Tibial nerve (tissue), 4 donors: ENCODE measurements at places on chromosomes 5 and 9. TPM values are rescaled to one million over a fixed set of nuclear protein-coding genes. Genes with fewer than 3 reads are reported as not detected.

DNA sequence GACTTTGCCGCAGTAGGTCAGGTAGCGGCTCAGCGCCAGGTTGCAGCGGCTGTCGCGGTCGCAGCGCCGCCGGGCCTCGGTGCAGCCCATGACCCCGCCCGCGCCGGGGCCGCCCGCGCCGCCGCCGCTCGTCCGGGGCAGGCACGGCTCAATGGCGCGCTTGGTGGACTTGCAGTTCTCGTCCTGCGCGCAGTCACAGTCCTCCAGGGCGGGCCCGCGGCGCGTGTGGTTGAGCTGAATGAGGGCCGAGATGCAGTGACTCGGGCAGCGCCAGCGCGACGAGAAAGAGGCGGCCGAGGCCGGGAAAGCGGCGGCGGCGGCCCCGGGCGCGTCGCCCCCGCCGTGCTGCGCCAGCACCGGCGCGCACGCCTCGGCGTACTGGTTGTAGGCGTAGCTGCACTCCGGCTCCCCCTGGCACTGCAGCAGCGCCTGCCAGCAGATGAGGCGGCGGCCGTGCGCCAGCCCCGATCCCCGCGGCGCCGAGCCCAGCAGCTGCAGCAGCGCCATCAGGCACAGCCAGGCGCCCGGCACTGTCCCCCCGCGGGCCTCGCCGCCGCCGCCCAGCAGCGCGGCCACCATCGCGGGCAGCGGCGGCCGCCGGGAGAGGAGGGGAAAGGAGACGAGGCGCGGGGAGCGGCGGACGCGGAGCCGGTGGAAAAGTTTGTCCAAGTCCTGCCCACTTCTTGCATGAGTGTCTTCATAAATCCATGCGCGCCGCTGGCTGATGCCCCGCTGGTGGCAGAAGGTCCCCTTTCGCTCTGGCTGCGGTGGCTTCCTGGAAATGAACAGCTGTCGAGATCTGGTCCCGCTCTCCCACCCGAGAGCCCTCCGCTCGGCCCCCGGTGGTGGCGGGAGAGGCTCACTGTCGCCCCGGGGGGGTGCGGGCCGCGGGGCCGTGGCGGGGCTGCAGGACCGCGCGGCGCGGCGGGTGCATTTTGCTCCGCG lies 833 bp downstream of the GAS1 start:
- DNase-seq, result peak; percentile 55
- H3K4me1 ChIP-seq, result peaks cover 6% of the 10 kb centered on the region
- H3K4me3 ChIP-seq, result peak overlapping the region; percentile 73

DNA sequence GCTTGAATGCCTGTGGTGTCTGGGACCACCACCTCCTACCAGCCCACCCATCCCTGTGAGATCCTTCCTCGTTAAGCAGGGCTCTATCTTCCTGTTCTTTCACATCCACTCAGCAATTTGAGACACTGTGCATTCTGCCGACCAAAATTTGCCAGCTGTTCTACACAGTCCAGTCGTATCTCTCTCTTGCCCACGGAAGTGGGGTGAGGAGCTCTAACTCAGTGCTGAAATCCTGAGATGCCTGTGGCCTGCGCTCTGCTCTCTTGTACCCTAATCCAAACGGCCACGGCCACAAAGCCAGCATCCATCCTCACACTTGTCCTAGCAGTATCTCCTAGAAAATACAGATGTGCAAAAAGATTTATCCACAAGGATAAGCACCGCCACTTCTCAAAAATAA lies 97.9 kb downstream of the MVB12B start:
- no peaks in the 10 kb centered on the region for H3K27me3 ChIP-seq
- no peak overlapping the region for H3K4me3 ChIP-seq
- H3K4me1 ChIP-seq, result no peaks in the 10 kb centered on the region
- H3K36me3 ChIP-seq, result no peaks in the 10 kb centered on the region
- no peak for DNase-seq

DNA sequence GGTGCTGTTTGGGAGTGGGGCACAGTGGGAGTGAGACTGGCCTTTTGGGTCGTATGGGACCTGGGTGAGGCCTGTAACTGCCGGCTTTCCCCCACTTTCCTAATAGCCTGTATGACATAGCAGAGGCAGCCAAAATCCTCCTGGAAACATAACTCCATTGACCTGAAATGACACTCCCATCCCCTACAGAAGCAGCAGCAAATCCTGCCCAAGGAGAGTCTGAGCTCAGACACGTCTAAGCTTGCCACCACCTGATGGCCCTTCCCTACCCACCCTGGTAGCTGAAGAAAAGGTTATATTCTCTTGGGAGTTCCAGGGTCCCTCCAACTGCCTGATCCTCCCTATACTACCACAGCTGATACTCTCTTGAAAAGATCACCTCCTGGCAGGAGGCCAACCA lies 179.8 kb upstream of the ARRDC3 start:
- H3K27me3 ChIP-seq, result no peaks in the 10 kb centered on the region
- no peak overlapping the region for H3K27ac ChIP-seq
- no peaks in the 10 kb centered on the region for H3K36me3 ChIP-seq

GRCh38 chr9:72200452-72200851 lies 51.2 kb downstream of the GDA start:
- no peak overlapping the region for H3K27ac ChIP-seq
- no peaks in the 10 kb centered on the region for H3K4me1 ChIP-seq
- H3K4me3 ChIP-seq, result no peak overlapping the region
- H3K36me3 ChIP-seq, result no peaks in the 10 kb centered on the region
- no peaks in the 10 kb centered on the region for H3K27me3 ChIP-seq

GRCh38 chr5:169980418-169981053 lies at the start of gene INSYN2B:
TSS of gene INSYN2B (minus strand) at chr5:169980495. CDS start at chr5:169883898, 96,597 bp downstream.
- no peak within 1 kb of the TSS for H3K27ac ChIP-seq
- no peak within 1 kb of the TSS for H3K4me3 ChIP-seq
- peak; percentile 47 for DNase-seq
- no peaks in the 10 kb centered on the region for H3K36me3 ChIP-seq
- H3K27me3 ChIP-seq, result no peaks in the 10 kb centered on the region

GRCh38 chr9:113886026-113886369 lies 9.9 kb downstream of the ZNF618 start:
- no peaks in the 10 kb centered on the region for H3K27me3 ChIP-seq
- H3K36me3 ChIP-seq, result peaks cover 8% of the 10 kb centered on the region
- no peak for DNase-seq

- no peaks in the 10 kb centered on the region for H3K4me1 ChIP-seq
- no peak overlapping the region for H3K27ac ChIP-seq
- H3K36me3 ChIP-seq, result no peaks in the 10 kb centered on the region
Observed at GRCh38 chr5:89946508-89946907, 463.0 kb downstream of the CETN3 start.

- H3K4me1 ChIP-seq, result peaks cover 16% of the 10 kb centered on the region
- no peaks in the 10 kb centered on the region for H3K27me3 ChIP-seq
- H3K36me3 ChIP-seq, result no peaks in the 10 kb centered on the region
- no peak overlapping the region for H3K27ac ChIP-seq
- DNase-seq, result no peak
Observed at GRCh38 chr5:137220523-137220927, 278.6 kb downstream of the SPOCK1 start.

The ALDOB gene
- not detected for total RNA-seq

DNA sequence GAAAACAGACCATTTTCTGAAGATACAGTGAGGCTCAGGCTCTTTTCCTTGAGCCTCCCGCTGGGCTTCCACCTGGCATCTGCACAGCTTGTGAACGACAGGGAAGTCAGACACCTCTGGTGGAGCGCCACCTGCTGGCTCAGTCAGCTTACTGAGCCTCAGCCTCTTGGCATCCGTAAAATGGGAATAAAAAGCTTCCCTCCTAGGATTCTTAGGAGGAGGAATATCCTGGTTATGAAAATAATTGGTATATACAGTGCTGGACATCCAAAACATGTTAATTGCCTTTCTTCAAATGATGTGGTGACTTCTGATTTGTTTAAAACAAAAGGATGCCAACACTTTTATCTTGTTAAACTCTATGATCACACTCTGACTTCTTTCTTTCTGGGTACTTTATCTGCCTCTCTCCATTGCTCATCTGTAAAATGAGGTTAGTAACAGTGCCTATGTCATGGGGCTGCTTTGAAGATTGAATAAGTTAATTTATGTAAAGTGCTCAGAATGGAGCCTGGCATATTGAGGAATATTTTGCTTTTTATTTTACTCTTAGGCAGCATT lies 67.5 kb downstream of the MAMDC2 start:
- peaks cover 26% of the 10 kb centered on the region for H3K36me3 ChIP-seq
- H3K27ac ChIP-seq, result peak overlapping the region; percentile 40

The SLC1A1 gene
- total RNA-seq, result 4.9 TPM

The OR1J2 gene
- total RNA-seq, result not detected

The SLC9A3 gene
- total RNA-seq, result 32.7 TPM

DNA sequence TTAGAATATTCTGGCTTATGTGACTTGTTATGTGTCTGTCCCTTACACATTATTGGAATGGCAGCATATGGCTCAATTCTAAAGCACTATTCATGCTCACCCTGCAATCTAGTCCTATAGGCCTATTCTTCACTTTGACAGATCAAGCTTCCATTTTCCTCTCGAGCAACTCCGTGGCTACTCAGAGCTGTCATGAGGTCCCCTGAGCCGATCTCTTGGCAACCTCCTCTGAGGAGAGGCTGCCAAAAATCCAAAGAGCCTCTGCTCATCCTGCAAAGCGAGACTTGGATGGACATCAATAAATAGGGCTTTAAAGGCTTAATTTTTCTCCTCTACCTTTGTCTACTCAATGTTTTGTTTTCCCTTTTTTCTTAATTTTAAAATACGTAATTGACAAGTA lies 163.8 kb downstream of the GABRB2 start:
- DNase-seq, result no peak
- H3K4me3 ChIP-seq, result no peak overlapping the region
- H3K36me3 ChIP-seq, result no peaks in the 10 kb centered on the region
- no peaks in the 10 kb centered on the region for H3K27me3 ChIP-seq

GRCh38 chr9:16954040-16954439 lies 83.6 kb upstream of the BNC2 start:
- H3K27me3 ChIP-seq, result no peaks in the 10 kb centered on the region
- no peak overlapping the region for H3K27ac ChIP-seq
- H3K4me1 ChIP-seq, result no peaks in the 10 kb centered on the region
- H3K36me3 ChIP-seq, result no peaks in the 10 kb centered on the region
- no peak for DNase-seq

The PCDHA2 gene
- not detected for total RNA-seq

DNA sequence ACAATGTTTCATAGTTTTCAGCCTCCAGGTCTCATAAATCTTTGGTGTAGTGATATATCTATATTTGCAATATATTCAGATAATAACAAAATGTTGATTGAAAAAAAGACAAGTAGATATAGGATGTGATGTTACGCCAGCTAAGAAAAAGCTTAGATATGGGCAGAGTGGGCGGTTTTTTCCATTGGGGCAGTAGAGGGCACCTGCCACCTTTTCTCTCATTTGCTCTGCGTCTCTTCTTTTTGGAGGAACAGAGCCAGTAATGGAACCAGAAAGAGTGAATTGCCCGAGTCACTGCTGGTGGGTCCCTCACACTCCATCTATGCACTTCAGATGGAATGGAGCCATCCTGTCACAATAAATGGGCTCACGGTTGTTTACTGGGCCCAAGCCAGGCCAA lies 62.1 kb upstream of the FANCC start:
- no peaks in the 10 kb centered on the region for H3K36me3 ChIP-seq
- no peak overlapping the region for H3K4me3 ChIP-seq
- no peaks in the 10 kb centered on the region for H3K4me1 ChIP-seq
- no peak for DNase-seq
- H3K27ac ChIP-seq, result no peak overlapping the region

The CRHBP gene
- not detected for total RNA-seq

The SPATA31A7 gene
- total RNA-seq, result not detected

DNA sequence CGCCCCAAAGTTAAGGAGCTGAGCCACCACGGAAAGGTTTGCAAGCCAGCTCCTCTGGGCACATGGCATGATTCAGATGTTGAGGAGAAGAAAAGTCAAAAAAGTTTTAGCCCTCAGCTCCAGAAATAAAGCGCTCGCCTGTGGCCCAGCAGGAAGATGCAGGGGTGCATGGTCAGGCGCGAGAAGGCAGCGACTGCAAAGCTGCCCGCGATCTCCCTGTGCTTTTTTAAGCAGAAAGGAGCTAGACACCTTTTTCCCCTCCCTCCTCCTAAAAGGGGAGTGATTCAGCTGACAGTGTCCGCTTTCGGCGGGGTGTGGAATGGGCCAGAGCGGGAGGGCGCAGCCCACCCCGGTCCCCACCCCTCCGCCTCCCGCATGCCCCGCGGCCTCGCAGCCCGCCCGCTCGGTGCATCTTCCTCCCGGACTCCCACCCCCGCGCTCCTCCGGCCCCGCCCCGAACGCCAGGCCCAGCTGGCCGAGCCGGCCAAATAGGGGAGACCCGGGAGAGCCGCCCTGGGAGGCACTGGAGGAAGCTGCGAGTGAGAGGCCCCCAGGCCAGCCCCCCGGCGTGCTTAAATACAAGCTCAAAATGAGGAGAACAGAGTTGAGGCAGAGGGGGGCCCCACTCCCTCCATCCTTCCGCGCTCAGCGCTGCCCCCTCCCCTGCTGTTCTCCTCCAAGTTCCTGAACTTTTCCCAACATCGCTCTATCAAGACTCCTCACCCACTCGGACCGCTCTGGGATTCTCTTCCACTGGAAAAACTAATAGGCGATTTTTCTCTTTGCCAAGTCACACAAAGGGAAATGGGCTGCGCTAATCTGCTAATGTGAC lies at the start of gene ADAMTS12:
Gene ADAMTS12, minus strand, starts transcription at position 203 of the 832 bp plus-strand sequence. Its CDS starts 134 bp downstream, at position 69.
- H3K36me3 ChIP-seq, result no peaks in the 10 kb centered on the region
- H3K4me3 ChIP-seq, result peak within 1 kb of the TSS; percentile 45
- peaks cover 10% of the 10 kb centered on the region for H3K4me1 ChIP-seq
- no peak for DNase-seq

The CNTNAP3 gene
- 8.8 TPM for total RNA-seq

GRCh38 chr5:68285851-68286611 lies 70.5 kb downstream of the PIK3R1 start:
- peak; percentile 43 for DNase-seq
- H3K27me3 ChIP-seq, result no peaks in the 10 kb centered on the region
- H3K27ac ChIP-seq, result peak overlapping the region; percentile 72
- no peak overlapping the region for H3K4me3 ChIP-seq
- H3K4me1 ChIP-seq, result peaks cover 71% of the 10 kb centered on the region

DNA sequence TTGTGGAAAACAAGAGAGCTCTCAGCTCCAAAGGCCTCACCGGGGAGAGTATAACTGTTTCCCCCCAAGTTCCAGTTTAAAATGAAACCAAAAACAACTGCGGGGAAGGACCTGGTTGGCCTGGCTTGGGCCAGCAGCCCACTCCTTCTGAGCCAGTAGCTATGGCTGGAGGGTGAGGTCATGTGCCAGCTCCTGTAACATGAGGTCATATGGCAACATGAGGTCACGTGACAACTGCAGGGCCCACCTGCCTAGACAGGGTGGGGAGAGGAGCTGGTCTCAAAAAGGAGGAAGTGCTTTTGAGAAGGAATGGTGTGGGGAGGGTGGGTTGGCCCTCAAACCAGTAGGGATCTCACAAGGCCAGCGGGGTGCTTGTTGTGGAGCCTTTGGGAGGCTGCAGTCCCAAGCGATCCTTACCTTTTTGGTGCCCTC lies 29.3 kb upstream of the CRB2 start:
- no peak overlapping the region for H3K27ac ChIP-seq
- no peaks in the 10 kb centered on the region for H3K36me3 ChIP-seq
- no peaks in the 10 kb centered on the region for H3K27me3 ChIP-seq
- no peak for DNase-seq

The PRXL2C gene
- total RNA-seq, result 21.6 TPM

The PKD2L2 gene
- not detected for total RNA-seq
